ENCODE measurements at places on chromosomes 12 and 14.

DNA sequence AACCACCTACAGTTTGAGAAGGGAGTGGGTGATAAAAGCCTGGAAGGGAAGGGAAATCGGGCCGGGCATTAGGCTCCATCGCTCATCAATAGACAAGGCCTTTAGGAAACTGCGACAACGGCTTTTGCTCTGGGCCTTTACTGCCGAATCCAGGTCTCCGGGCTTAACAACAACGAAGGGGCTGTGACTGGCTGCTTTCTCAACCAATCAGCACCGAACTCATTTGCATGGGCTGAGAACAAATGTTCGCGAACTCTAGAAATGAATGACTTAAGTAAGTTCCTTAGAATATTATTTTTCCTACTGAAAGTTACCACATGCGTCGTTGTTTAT, 261 bp upstream of the RNU7-1 start:
- DNase-seq = peak; percentile 87

DNA sequence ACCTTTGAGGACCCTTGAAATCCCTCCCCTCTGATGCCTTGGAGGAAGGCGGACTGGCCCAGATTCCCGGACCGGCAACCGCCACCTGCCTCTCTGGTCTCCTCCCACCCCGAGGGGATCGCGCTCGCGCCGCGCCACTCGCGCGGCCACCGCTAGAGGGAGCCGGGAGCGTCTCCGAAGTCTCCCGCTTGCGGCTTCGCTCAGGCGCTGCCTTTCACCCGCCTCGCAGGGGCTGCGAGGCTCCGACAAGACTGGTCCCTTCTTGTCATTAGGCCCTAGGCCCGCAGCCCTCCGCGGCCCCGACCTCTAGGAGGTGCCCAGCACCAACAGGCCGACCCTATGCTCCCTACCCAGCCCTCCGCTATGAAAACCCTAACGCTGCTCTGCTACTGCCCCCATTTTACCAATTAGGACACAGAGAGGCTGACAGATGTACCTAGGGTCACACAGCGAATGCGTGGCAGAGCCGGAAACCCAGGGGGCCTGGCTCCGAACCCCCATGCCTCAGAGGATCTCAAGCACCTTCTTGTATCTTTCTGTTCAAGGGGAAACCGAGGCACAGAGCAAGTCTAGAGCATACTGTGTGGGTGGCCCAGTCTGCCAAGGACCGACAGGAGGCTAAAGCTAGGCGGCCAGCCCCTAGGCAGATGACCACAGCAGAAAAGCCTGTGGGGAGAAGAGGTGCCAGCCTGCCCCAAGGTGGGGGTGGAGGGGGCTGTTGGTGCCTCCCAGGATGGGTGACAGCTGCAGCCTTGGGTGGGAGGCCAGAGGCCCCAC, 21.4 kb upstream of the VSX2 start:
- peak; percentile 62 for DNase-seq

- no peak for DNase-seq
Observed at GRCh38 chr14:74754157-74754556, 9.0 kb upstream of the YLPM1 start.

GRCh38 chr12:75809746-75810145, 221.8 kb downstream of the PHLDA1 start:
- no peak for DNase-seq

GRCh38 chr14:74569806-74570591, 42.0 kb downstream of the LTBP2 start:
- no peak for DNase-seq

DNA sequence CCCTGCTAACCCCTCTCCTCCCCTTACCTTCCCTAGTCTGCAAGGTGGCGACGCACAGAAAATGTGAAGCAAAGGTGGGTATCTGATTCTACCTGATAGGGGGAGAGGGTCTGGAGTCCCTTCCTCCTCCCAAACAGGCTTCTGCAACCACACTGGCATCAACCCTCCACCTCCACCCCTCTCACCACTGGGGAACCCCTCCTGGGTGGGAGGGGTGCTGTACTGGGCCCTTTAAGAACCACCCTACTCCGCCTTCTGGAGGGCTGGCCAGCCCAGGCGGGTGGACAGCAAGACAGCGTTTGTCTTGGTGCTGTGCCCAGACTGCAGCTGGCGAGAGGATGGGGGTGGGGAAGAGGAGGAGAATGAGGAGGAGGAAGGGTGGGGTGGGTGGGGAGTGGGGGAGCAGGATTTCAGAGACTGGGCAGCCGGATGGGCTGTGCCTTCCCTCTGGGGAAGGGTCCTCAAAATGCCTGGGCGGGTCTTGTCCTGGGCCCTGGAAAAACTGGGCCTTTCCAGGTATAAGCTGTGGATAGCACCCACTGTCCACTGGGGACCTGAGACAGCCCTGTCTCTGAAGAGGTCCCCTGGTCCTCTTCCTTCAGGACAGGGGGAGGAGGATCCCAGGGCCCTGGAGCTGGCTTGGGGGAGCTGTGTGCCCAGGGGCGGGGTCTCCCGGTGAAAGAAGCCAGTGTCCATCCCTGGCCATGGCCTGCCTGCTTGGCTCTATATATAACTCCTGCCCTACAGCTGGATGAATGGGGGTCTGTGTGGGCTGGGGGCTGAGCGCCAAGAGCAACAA, 2.8 kb downstream of the TNS2 start:
- no peak for DNase-seq

DNA sequence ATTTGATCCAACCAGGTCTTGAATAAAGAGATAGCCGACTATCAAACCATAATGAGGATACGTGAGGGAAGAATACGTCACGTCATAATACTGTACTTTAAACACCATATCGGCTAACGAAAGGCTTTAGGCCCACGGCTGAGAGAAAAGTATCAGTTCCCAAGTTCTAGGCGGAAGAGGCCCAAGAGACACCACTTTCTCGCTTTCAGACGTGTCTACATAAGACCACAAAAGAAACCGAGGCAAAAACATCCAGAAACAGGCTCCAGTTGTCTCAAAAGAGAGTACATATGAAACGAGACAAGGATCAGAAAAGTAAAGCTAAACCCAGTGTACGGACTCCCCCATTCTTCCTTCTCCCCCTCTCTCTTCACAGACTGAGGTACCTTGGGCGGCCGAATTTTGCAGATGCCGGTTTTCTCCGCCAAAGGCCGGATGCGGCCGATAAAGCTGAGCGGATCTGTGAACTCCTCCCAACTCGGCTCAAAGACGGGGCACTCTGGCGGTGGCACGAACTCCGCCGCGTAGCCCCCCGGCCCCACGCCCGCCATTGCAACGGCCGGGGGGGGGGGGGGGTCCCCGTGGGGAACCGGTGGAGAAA, 479 bp downstream of the KDM5A start:
- peak; percentile 72 for DNase-seq

DNA sequence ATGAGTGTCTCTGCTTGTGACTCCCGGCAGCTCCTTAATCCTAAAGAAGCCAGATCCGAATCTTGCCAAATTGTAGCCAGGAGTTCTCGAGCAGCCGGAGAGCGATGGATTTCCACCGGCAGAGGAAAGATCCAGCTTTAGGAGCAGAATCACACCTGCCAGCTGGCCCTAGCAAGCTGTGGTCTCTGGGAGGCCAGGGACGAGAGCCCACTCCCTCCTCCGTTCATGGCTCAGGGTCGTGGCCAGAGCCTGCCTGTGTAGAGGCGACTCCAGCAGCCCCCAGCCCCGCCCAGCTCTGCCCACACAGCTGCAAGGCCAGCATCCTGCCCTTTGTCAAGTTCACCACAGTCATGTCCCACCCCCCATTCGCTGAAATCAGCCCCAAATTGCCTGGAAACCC, 121.0 kb downstream of the SCARB1 start:
- no peak for DNase-seq

DNA sequence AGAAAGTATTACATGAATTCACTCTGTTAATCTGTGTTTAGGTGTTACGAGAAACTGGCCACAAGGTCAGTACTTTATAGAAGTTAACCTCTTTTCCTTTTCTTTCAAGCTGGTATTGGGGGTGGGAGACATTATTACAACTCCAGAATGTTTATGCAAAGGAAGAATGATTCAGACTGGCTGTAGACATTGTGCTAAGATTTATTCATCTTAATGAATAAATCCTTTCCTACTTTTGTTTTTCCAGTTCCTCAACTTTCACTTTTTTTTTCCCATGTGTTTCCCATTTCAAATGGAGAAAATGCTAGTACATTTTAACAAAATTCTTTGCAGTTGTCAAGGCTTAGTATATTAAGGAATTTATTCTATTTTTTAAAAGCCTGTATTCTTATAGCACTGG, 1.3 kb downstream of the OTOGL start:
- DNase-seq = no peak

GRCh38 chr12:18551701-18552100, 186.1 kb downstream of the PLCZ1 start:
- DNase-seq = no peak

DNA sequence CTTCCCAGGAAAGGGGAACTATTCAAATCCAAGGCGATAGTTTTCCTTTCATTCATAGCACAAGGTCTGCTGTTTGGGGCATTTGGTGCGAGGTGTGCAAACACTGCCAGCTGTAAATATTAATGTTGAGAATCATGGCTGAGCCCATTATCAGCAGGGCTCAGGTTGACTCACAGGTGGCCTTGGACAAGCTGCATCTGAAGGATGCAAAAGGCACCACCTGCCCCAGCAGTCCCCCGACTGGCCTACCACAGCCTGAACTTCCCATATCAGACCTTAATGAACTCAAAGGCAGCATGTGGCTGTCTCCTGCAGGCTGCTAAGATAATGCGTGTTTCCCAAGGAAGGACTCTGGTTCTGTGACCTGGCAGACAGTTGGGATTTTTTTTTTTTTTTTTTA, 93.3 kb upstream of the MAP1LC3B2 start:
- no peak for DNase-seq

GRCh38 chr12:102570256-102570655, 89.9 kb upstream of the IGF1 start:
- no peak for DNase-seq

- DNase-seq = peak; percentile 96
Observed at GRCh38 chr14:91009501-91010152, 50.8 kb downstream of the RPS6KA5 start.

GRCh38 chr14:103871596-103872480, 24.5 kb upstream of the PPP1R13B start:
- no peak for DNase-seq

DNA sequence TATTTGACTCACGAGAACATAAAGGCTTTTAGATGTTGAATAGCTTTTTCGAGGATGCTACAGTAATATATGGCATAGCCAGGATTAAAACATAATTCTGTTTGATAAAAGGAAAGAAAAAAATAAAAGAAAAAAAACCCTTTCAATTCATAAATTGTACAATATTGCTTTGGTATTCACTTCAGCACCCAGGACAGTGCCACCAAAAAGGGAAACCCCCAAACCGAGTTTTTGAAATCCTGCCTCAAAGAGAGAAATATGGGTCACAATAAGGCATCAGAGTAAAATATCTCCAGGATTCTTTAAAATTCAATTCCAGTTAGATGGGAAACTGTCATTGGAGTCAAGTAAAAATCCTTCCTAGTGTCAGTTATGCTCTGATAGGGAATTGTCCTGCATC, 551.2 kb upstream of the SEL1L start:
- DNase-seq = no peak

Data from inflammatory macrophage treated with lipopolysaccharide for 4 hours (primary cell).